ENCODE measurements at places on chromosomes 7 and 10. TPM values are rescaled to one million over a fixed set of nuclear protein-coding genes. Genes with fewer than 3 reads are reported as not detected.

GRID2IP gene
- polyA plus RNA-seq, result 0.09 TPM

GNG11 gene
- 2.6 TPM for polyA plus RNA-seq

HOXA10 gene
- polyA plus RNA-seq, result 0.70 TPM

PPIA gene
- 4,265 TPM for polyA plus RNA-seq

PROSER2 gene
- polyA plus RNA-seq, result not detected

DOCK1 gene
- not detected for polyA plus RNA-seq

AKR1D1 gene
- polyA plus RNA-seq, result not detected

PILRA gene
- 2.3 TPM for polyA plus RNA-seq

TMEM229A gene
- polyA plus RNA-seq, result not detected

TMEM243 gene
- polyA plus RNA-seq, result 125 TPM

CDHR3 gene
- polyA plus RNA-seq, result 0.36 TPM

STRIP2 gene
- 0.08 TPM for polyA plus RNA-seq

RNF148 gene
- polyA plus RNA-seq, result not detected

PGAM2 gene
- polyA plus RNA-seq, result not detected

TBC1D12 gene
- 2.9 TPM for polyA plus RNA-seq

ANKRD7 gene
- not detected for polyA plus RNA-seq

SMKR1 gene
- 8.3 TPM for polyA plus RNA-seq

CHN2 gene
- polyA plus RNA-seq, result 3.0 TPM

C10orf67 gene
- not detected for polyA plus RNA-seq

GTPBP10 gene
- polyA plus RNA-seq, result 35.7 TPM

GIMAP6 gene
- polyA plus RNA-seq, result 4.6 TPM

MOGAT3 gene
- not detected for polyA plus RNA-seq

TWIST1 gene
- polyA plus RNA-seq, result not detected

A1CF gene
- polyA plus RNA-seq, result not detected

SORCS1 gene
- not detected for polyA plus RNA-seq

PPP1R17 gene
- polyA plus RNA-seq, result not detected

CLEC2L gene
- not detected for polyA plus RNA-seq

VWDE gene
- not detected for polyA plus RNA-seq

FAM221A gene
- 3.6 TPM for polyA plus RNA-seq

EGFR gene
- polyA plus RNA-seq, result not detected

IFIT2 gene
- 13.6 TPM for polyA plus RNA-seq

MRLN gene
- not detected for polyA plus RNA-seq

IL2RA gene
- polyA plus RNA-seq, result 27.2 TPM

RPEL1 gene
- polyA plus RNA-seq, result not detected

NPC1L1 gene
- polyA plus RNA-seq, result not detected

CCDC172 gene
- not detected for polyA plus RNA-seq

PSD gene
- polyA plus RNA-seq, result 2.8 TPM

All from IgD-negative memory B cell (primary cell).